ENCODE measurements at places on chromosomes 1 and 21. TPM values are rescaled to one million over a fixed set of nuclear protein-coding genes. Genes with fewer than 3 reads are reported as not detected.
A peak's percentile ranks its signal among the peaks of the same experiment; 100 is the strongest.

DNA sequence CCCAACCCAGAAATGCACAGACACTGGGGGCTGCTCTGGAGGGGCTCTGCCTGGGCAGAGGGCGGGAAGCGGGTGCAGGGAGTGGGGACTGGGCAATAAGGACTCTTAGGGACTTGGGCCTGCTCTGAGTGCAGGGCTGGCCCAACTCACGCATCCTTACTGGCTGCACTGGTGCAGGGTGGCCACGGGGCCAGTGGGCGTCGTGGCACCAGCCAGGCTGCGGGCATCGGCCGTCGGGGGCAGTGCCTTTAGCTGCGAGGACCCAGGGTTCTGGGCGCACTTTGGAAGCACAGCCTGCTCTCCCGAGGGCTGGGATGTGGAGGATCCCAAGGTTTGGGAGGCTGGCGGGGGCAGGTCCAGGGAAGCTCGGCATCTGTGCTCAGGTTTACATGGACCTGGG is 27.1 kb upstream of the TTLL10 start:
- no peak for DNase-seq

DNA sequence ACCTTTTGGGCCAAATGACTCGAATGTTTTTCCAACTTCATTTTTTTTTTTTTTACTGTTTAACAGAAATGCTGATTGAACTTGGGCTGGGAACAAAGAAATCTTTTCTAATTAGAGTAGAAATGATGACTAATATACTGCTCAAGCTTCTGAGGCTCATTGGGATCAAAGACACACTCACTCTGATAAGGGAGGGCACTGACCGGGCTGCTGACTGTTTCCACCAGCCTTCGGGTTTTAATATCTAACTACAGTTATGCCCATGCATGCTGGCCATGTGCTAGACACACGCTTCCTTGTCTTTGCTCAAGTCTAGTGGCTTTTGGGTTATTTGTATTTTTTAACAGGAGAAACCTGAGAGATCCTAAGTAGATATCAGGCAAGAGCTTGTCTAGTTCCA is 16.8 kb downstream of the ZBTB18 start:
- peak; percentile 78 for DNase-seq

DNA sequence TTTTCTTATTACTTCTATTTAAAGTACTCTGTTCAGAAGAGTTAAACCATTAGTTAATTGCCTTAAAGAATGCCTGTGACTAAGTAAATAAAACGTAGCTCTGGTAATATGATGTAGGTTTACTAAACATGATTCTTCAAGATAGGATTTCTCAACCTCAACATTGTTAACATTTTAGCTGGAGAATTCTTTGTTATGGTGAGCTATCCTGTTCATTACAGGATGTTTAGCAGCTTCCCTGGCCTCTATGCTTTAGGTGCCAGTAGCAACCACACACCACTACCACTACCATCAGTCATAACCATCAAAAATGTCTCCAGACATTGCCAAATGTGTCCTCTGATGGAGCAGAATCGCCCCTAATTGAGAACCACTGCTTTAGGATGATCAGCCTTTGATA is 10.7 kb downstream of the RPF1 start:
- no peak for DNase-seq

ZC3H12A gene
- total RNA-seq, result 17.6 TPM

DNA sequence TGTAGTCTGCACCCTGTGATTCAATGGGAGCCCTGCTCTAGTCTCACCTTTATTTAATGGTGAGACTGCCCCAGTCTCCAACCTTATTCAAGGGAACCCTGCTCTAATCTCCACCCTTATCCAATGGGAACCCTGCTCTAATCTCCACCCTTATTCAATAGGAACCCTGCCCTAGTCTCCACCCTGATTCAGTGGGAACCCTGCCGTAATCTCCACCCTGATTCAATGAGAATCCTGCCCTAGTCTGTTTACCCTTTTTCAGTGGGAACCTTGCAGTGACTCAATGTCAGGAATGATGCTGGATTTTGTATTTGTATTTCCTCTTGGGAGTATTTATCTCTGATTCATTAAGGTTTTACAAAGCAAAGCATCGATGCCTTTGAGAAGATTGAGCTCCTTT is 39.5 kb downstream of the TRPM2 start:
- DNase-seq, result no peak

S100A5 gene
- total RNA-seq, result not detected

- no peak for DNase-seq
These were observed 7.8 kb upstream of the AMIGO1 start for GRCh38 chr1:109517337-109517736.

RGS5 gene
- total RNA-seq, result 167 TPM

- no peak for DNase-seq
These were observed 1.2 kb downstream of the EFHD2 start for GRCh38 chr1:15410884-15411245.

Measured in mucosa of gallbladder (tissue), 1 donor.